ENCODE measurements at places on chromosomes 5 and 9.

- no peaks in the 10 kb centered on the region for H3K27me3 ChIP-seq
- H3K4me3 ChIP-seq, result no peak overlapping the region
- peak; percentile 5 for DNase-seq
These were observed 15.8 kb downstream of the NDST1 start for GRCh38 chr5:150523472-150524350.

DNA sequence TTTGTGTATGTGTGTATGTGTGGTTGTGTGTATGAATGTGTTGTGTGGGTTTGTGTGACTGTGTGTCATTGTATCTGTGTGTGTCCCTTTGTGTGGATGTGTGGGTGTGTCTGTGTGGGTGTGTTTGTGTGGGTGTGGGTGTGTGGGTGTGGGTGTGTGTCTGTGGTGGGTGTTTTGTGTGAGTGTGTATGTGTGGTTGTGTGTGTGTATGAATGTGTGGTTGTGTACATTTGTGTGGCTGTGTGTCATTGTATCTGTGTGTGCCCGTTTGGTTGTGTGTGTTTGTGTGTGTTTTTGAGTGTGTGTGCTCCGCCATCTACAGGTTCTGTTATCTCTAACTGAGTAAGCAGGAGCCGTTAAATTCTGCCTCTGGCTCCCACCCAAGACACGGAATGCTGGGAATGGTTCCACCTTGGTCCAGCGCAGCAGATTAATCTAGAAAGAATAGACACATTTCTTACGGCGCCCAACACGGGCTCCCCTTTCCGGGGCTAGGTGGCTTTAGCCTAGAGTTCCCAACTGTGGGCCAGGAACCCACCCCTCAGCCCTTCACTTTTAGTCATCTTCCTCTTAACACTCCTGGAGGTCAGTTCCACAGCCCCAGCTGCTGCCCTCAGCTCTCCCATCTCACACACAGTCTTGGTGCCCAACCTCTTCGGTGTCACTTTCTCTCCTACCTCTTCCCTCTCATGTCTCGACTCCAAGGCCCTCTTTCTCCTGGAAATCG lies 197.1 kb downstream of the TTLL11 start:
- no peaks in the 10 kb centered on the region for H3K4me1 ChIP-seq
- DNase-seq, result no peak
- no peak overlapping the region for H3K4me3 ChIP-seq
- no peaks in the 10 kb centered on the region for H3K36me3 ChIP-seq
- no peaks in the 10 kb centered on the region for H3K27me3 ChIP-seq

- no peak overlapping the region for H3K27ac ChIP-seq
- H3K27me3 ChIP-seq, result no peaks in the 10 kb centered on the region
- H3K36me3 ChIP-seq, result no peaks in the 10 kb centered on the region
These were observed 346.4 kb downstream of the BNC2 start for GRCh38 chr9:16524078-16524477.

GRCh38 chr9:30774326-30774725 lies 1610.1 kb upstream of the ACO1 start:
- no peaks in the 10 kb centered on the region for H3K27me3 ChIP-seq
- H3K36me3 ChIP-seq, result no peaks in the 10 kb centered on the region
- H3K4me1 ChIP-seq, result no peaks in the 10 kb centered on the region
- H3K4me3 ChIP-seq, result no peak overlapping the region

DNA sequence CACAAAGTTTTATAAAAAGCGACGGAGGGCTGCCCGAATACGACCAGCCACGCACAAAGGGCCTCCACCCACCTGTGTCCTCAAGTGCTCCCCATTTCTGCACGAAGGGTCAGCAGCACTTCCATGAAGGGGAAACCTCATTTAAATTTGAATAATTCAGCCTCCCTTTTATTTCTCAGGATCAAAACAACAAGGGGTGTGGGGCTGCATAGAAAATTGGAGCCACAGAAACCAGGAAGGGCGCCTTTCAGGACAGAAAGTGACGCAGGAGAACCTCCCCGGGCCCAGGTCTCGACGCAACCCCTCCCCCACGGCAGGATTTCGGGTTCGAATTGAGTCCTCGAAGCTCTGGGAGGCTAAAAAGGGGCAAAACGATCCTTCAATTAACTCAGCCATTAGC lies 2.1 kb downstream of the NRARP start:
- peaks cover 50% of the 10 kb centered on the region for H3K4me1 ChIP-seq
- H3K4me3 ChIP-seq, result no peak overlapping the region
- H3K27me3 ChIP-seq, result peaks cover 68% of the 10 kb centered on the region
- no peak for DNase-seq
- H3K27ac ChIP-seq, result no peak overlapping the region

- H3K27ac ChIP-seq, result no peak overlapping the region
- H3K27me3 ChIP-seq, result no peaks in the 10 kb centered on the region
- no peaks in the 10 kb centered on the region for H3K36me3 ChIP-seq
These were observed 4.0 kb upstream of the MEGF9 start for GRCh38 chr9:120718316-120718715.

GRCh38 chr5:43553381-43553780 lies 3.5 kb downstream of the PAIP1 start:
- no peak overlapping the region for H3K4me3 ChIP-seq
- no peaks in the 10 kb centered on the region for H3K27me3 ChIP-seq
- peaks cover 9% of the 10 kb centered on the region for H3K4me1 ChIP-seq
- no peaks in the 10 kb centered on the region for H3K36me3 ChIP-seq
- no peak for DNase-seq
- H3K27ac ChIP-seq, result no peak overlapping the region

DNA sequence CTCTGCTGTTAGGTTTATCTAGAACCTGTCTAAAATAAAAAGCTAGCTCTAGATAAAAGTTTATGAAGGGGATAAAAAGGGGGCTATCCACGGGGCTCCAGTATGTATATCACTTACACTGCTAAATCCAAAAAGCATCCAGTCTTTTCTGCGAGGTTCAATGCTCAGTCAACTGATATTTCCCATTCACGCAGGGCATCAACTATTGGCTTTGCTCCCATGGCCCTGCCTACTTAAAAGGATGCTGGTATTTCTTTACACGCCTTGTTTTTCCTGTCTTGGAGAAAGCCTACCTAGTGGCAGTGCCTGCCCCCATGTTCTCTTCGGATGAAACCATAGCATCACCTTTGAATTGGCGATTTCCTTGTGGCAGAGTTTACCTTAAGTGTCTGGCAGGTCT lies 8.1 kb downstream of the SPRY4 start:
- peaks cover 2% of the 10 kb centered on the region for H3K27me3 ChIP-seq
- no peaks in the 10 kb centered on the region for H3K36me3 ChIP-seq
- H3K4me1 ChIP-seq, result peaks cover 15% of the 10 kb centered on the region
- DNase-seq, result no peak
- H3K27ac ChIP-seq, result no peak overlapping the region

GRCh38 chr5:115583474-115583873 lies 18.8 kb downstream of the TICAM2 start:
- H3K4me3 ChIP-seq, result no peak overlapping the region
- no peaks in the 10 kb centered on the region for H3K27me3 ChIP-seq
- no peaks in the 10 kb centered on the region for H3K4me1 ChIP-seq
- H3K27ac ChIP-seq, result no peak overlapping the region

- DNase-seq, result no peak
- no peak overlapping the region for H3K4me3 ChIP-seq
- peaks cover 17% of the 10 kb centered on the region for H3K27me3 ChIP-seq
- H3K27ac ChIP-seq, result no peak overlapping the region
- H3K4me1 ChIP-seq, result no peaks in the 10 kb centered on the region
These were observed 66.5 kb downstream of the GALNT12 start for GRCh38 chr9:98873951-98874371.

- no peak for DNase-seq
- H3K4me3 ChIP-seq, result no peak overlapping the region
- peaks cover 4% of the 10 kb centered on the region for H3K4me1 ChIP-seq
- no peaks in the 10 kb centered on the region for H3K36me3 ChIP-seq
These were observed 4.4 kb upstream of the SPTLC1 start for GRCh38 chr9:92119586-92119985.

DNA sequence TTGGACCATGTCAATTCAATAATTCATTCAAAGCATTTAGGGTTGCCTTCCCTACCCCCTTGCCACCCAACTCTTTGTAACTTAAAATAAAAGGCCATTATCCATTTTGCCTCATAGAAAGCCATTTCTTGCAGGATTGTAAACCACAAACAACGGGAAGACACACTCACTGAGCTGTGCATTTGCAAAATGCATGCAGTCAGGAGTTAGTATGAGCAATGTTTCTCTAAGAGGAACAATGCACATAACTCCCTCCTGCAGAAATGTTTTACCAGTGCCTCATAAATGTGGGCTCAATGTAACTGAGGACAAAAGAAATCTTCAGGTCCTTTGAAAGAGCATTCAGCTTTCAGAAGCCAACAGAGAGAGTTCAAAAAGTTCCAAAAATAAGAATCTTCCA lies 98.5 kb upstream of the ABCA1 start:
- H3K27ac ChIP-seq, result no peak overlapping the region
- no peak for DNase-seq

GRCh38 chr5:14699807-14700400 lies 35.4 kb downstream of the OTULIN start:
- H3K36me3 ChIP-seq, result peaks cover 7% of the 10 kb centered on the region
- H3K4me3 ChIP-seq, result no peak overlapping the region
- no peak for DNase-seq
- peaks cover 38% of the 10 kb centered on the region for H3K4me1 ChIP-seq

GRCh38 chr5:16546732-16547131 lies 70.1 kb downstream of the RETREG1 start:
- DNase-seq, result no peak
- H3K4me3 ChIP-seq, result no peak overlapping the region
- H3K4me1 ChIP-seq, result peaks cover 8% of the 10 kb centered on the region
- peaks cover 3% of the 10 kb centered on the region for H3K36me3 ChIP-seq
- H3K27ac ChIP-seq, result no peak overlapping the region
- no peaks in the 10 kb centered on the region for H3K27me3 ChIP-seq

DNA sequence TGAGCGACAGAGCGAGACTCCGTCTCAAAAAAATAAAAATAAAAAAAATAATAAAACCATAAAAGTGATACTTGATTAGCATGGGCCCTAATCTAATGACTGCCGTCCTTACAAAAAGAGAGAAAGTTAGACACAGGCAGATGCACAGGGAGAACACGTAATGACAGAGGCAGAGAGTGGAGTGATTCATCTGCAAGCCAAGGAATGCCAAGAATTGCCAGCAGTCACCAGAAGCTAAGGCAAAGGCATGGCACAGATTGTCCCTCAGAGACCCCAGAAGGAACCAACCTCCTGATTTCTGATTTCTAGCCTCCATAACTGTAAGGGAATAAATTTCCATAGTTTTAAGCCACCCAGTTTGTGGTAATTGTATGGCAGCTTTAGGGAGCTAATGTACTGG lies 79.6 kb upstream of the FREM1 start:
- H3K4me1 ChIP-seq, result peaks cover 14% of the 10 kb centered on the region
- no peak overlapping the region for H3K27ac ChIP-seq
- H3K27me3 ChIP-seq, result no peaks in the 10 kb centered on the region
- no peak for DNase-seq
- no peaks in the 10 kb centered on the region for H3K36me3 ChIP-seq

DNA sequence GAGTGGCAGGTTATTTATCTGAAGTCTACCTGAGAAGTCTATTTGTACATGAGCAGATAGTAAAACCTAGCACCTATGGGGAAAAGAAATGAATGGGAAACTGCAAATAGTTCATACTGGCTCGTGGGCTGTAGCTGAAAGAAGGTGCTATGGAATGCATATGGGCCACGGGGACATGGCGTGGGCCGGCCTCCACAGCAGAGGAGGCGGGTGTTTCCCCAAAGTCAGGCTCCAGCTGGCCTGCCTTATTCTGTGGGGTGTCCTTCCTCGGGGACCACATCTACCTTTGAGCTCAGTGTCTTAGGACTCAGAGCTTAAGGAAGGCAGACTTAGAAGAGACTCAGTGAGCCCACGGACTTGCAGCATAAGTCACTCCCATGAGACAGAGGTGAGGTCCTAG lies 350.5 kb upstream of the PANK3 start:
- H3K27ac ChIP-seq, result no peak overlapping the region
- no peaks in the 10 kb centered on the region for H3K4me1 ChIP-seq
- no peak for DNase-seq
- H3K36me3 ChIP-seq, result no peaks in the 10 kb centered on the region
- no peaks in the 10 kb centered on the region for H3K27me3 ChIP-seq

DNA sequence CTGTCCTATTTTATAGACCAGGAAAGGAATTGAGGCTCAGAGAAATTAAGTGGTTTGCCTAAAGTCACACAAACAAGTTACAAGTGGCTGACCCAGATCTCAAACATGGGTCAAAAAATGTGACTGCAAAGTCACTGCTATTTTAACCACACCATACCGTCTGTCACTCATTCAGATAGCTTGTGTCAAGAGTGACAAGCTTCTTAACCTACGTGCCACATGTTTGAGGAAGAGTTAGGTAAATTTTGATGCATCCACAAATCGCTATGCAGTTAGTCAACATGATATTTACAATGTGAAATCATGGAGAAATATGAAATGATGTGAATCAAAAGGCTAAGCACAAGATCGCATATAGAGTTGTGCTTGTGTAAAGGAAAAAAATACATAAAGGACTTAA lies 22.7 kb upstream of the GNE start:
- H3K4me1 ChIP-seq, result no peaks in the 10 kb centered on the region
- H3K27ac ChIP-seq, result no peak overlapping the region
- H3K36me3 ChIP-seq, result no peaks in the 10 kb centered on the region
- no peak overlapping the region for H3K4me3 ChIP-seq
- no peak for DNase-seq

- H3K27ac ChIP-seq, result no peak overlapping the region
- no peak for DNase-seq
- H3K27me3 ChIP-seq, result no peaks in the 10 kb centered on the region
- H3K4me1 ChIP-seq, result no peaks in the 10 kb centered on the region
- H3K36me3 ChIP-seq, result no peaks in the 10 kb centered on the region
These were observed 329.6 kb downstream of the ADAMTS6 start for GRCh38 chr5:65152131-65152530.

DNA sequence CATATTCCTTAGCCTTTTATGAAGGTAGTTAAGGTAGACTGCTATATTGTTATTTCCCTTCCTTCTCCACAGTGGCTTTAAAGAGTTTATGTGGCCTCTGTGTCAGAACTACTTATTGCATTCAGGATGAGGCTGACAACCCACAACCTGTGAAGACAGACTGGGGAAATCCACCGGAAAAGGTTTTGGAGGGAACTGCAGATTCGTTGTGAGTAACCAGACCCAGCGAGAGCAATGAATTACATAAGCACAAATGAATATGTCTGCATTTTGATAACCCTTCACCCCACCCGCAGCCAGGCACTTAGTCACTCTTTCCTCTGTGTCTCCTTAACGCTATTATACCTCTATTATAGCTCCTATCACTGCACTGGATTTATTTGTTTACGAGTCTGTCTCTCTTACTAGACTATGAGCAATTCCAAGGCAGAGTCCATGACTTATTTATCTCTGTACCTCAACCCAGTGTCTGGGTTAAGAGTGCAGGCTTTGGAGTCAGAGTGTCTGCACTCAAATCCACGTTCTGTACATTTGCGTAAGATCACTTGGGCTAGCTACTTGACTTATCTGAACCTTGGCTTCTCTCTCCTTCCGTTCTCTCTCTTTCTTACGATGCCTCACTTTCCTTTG lies 19.2 kb downstream of the KCTD16 start:
- peak overlapping the region; percentile 93 for H3K27ac ChIP-seq
- DNase-seq, result peak; percentile 79
- H3K4me1 ChIP-seq, result peaks cover 55% of the 10 kb centered on the region

DNA sequence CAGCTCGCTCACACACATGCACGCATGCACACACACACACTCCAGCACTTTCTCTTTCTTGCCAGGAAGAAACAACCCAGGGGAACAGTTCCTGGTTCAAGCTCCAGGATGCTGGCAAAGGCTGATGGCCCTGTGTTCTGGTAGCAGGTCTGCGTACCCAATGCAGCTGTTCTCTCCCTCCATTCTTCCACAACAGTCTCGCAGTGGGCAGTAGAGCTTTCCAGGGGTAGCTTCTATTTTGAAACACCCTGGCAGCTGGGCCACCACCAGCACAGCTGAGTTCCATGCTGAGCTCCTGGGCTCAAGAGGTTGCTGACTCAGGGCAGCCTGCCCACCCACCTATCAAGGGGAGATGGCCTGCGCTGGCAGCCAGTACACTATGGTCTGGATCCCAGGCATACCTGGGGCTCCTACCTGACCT lies 4.7 kb downstream of the VDAC1 start:
- no peak for DNase-seq
- peaks cover 7% of the 10 kb centered on the region for H3K4me1 ChIP-seq
- no peak overlapping the region for H3K4me3 ChIP-seq
- H3K36me3 ChIP-seq, result peaks cover 5% of the 10 kb centered on the region
- no peaks in the 10 kb centered on the region for H3K27me3 ChIP-seq
